ENCODE measurements at places on chromosomes 2 and 18.

GRCh38 chr2:188845692-188846091 is 128.5 kb upstream of the COL3A1 start:
- no peak for DNase-seq

GRCh38 chr2:197179744-197180498 is 130.7 kb downstream of the ANKRD44 start:
- no peak for DNase-seq

- no peak for DNase-seq
These were observed 640 bp downstream of the SLC39A6 start for GRCh38 chr18:36128530-36128870.

GRCh38 chr18:25921677-25922421 is 168.6 kb downstream of the SS18 start:
- DNase-seq = peak; percentile 65

GRCh38 chr18:22267697-22268096 is 98.3 kb downstream of the GATA6 start:
- DNase-seq = no peak

DNA sequence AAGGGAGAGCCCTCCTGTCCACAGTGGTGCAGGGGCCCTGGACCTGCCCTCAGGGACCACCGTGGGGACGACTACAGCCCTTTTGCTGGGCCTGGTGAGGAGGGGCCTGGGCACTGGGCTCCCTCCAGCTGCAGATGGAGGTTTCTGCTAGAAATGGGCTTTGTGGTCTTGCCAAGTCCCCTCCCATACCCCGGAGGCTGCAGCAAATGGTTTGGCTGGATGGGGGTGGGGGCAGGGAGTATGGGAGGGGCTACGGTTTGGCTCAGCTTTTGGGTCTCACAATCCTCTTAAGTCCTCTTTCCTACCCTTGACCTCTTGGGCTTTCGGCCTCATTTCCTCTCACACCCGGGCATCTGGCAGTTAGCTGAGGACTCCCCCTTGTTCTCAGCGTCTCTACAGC is 21.7 kb downstream of the TET3 start:
- no peak for DNase-seq

DNA sequence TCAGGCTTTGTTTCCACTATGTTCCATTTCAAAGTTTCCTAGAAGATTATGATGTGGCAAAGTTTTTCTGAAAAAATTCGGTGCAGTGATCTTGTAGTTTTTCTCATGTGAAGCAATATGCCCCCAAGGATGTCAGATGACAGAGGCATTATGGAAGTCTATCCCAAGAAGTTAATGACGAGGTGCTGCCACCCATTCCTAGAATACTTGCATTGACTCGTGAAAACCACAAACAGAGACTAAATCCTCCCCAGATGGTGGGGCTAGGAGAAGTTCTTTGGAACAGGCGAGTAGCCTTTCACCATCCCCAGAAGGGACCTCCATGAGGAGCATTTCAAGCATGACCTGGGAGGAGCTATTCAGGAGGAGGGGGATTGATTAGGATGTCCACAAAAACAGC is 40.2 kb upstream of the COPS8 start:
- DNase-seq = no peak

- DNase-seq = no peak
These were observed 182.2 kb upstream of the ZFP36L2 start for GRCh38 chr2:43408407-43409160.

DNA sequence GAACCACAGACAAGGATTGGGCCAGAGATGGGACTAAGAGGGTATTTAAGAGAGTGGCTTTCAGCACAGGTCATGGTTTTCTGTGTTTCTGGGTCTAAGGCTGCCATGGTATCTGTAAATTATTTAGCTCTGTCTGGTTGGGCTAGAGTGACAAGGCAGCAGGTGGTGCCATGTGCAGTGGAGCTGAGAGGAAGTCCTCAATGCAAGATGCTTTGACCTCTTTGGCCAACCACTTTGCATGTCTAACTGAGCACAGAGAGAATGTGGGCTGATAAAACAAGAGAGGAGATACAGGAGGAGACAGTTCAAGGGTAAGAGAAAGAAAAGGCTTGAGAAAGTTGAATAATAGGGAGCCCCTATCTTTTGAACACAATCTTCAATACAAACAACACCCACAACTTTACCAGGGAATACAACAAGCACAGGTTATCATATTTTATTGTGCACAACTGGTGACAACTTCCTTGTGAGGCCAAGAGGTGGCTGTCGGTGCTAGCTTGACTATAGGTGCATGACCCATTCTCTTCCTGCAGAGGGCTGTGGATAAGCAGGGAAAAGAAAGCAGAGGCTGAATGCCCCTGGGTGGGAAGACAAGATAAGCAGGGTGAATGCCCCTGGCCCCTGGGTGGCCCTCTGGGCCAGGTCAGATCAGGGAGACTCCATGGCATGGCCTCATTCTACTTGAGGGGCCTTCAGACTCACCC is 12.3 kb downstream of the FLACC1 start:
- no peak for DNase-seq

DNA sequence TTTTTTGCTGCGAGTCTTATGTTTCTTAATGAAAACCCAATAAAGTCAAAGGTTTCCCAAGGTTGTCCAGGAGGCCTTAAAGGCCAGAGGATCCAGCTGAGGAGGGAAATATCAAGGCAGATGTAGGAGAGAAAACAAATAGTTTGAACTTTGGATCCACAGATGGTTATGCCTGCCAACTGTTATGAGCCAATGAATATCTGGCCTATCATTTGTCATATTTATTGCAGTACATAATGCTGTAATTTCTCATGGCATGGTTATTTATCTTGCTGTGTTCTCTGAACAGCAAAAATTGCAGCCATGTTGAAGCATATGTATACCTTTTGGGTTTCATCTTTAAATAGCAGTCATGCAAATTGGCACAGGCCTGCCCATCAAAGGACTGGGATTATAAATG is 38.2 kb upstream of the CAVIN2 start:
- DNase-seq = no peak

- DNase-seq = peak; percentile 93
These were observed 1.4 kb downstream of the TGIF1 start for GRCh38 chr18:3451183-3451988.

DNA sequence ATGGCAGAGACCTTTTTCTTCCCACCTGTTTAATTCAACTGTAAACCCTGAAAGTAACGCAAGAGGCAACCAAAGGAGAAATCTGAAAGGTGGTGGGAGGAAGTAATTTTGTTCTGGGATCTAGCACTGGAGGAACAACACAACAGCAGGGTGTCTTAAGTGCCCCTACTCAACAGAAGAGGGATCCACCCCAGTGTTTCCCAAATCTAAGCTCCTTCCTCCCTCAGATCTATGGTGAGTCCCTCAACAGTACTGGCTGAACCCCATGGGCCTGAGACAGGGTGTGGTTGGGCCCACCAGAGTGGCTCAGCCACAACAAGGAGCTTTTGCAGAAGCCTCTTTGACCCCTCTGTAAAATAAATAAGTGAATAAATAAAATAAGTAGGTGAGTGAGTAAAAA is 790.3 kb downstream of the ERBB4 start:
- no peak for DNase-seq

- DNase-seq = no peak
These were observed 3.4 kb downstream of the GEN1 start for GRCh38 chr2:17757321-17757720.

GRCh38 chr2:36407413-36407812 is 51.8 kb downstream of the CRIM1 start:
- DNase-seq = no peak

DNA sequence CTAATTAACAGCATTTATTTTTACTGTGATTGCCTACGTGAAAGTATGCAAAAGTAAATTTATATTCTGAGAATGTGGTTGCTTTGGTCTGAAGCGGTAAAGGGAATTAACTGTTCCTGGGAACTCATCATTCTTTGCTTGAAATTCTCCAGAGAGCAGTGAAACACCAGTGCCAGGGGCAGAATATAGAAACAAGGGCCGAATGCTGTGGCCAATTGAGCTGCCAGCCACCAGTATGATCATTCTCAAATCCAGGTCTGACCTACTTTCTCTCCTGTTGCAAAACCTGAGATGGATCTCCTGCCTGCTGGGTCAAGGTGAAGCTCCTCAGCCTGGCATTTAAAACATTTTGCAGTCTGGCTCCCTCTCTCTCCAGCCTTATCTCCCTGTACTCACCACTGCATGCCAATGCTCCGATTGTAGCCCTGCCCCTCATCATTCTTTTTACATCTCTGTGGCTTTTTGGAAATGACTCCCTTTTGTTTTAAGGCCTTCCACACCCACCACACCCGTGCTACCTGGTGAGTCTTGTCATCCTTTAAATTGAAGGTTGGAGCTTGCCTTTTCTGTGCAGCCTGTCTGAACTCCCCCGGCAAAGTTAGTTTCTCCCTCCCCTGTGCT is 94.5 kb upstream of the TMEM178A start:
- DNase-seq = no peak

GRCh38 chr2:131145040-131145439 is 39.9 kb downstream of the PLEKHB2 start:
- DNase-seq = no peak

DNA sequence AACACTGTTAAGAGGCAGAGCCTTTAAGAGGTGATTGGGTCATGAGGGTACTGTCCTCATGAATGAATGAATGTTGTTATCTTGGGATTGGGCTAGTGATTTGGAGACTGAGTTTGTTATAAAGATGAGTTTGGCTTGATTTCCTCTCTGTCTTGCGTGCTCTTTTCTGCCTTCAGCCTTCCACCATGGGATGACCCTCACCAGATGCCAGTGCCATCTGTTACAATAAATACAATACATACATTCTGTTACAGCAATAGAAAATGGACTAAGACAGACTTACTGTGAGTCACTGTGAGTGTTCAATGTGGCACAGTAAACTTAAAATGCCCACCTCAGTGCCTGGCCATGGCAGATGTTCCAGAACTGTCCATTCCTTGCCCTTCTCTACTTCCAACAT is 95.0 kb upstream of the ZFP36L2 start:
- no peak for DNase-seq

- peak; percentile 23 for DNase-seq
These were observed 37.7 kb downstream of the BCL11A start for GRCh38 chr2:60515721-60516226.

GRCh38 chr2:174901075-174901474 is 104.1 kb downstream of the CHN1 start:
- peak; percentile 48 for DNase-seq

GRCh38 chr2:23706613-23707078 is 220.3 kb downstream of the ATAD2B start:
- no peak for DNase-seq

- DNase-seq = no peak
These were observed 1.8 kb downstream of the AGAP1 start for GRCh38 chr2:235495373-235496238.

DNA sequence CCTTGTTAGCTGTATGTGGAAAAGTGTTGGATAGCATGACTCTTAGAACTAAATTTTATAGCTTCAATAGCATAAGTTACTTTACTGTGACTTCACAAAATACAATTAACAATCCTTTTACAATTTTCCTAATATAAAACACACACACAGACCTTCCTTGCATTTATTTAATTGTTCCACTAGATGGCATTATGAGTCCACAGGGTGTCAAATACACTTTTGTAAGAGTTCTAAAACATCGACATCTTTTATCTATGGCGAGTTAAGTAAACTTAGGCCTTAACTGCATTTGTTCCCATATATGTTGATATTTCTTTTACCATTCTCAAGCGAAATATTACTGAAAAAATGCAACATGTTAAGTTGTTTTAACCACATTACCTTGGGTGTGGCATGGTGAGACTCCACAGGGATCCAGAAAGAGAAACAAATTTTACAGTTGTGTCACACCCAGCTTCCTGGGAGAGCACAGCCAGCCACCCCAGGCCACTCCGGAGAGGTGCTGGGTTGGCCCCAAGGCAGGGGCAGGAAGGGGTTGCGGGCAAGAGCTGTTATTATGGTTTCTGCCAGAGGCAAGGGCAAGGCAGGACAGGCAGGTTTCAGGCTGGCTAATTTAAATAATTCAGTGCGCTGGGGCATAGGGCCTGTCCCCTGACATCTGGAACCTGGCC is 312.4 kb upstream of the MC4R start:
- DNase-seq = no peak

GRCh38 chr2:221551864-221552263 is 20.2 kb downstream of the EPHA4 start:
- DNase-seq = no peak

DNA sequence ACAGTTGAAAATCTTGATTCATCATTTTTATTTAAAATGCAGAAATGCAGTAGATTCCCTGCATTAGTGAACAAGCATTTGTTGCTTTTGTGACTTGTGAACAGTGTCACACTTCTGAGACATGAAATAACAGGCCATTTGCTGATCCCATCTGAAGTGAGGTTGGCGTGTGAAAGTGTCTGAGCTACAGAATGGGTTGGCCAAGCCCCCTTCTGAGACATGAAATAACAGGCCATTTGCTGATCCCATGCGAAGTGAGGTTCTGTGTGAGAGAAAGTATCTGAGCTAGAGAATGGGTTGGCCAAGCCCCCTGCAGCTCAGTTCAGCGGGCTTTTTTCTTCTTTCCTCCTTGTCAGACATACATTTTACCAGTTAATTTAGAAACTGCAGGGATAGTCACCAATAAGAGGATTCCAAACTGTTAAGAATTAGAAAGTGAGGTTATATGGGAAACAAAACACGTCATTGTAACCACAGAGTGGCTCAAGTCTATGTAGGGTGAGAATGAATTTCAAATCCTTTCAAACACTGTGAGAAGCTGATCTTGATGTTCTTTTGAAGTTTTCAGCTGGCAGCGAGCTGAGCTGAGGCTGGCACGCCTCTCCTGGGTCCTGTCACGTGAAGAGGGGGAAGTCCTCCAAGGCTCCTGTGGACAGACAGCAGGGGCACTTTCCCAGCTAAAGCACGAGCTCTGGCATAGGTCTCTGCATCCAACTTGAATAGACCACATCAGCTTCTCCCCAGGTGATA is 339.2 kb upstream of the SALL3 start:
- peak; percentile 23 for DNase-seq

DNA sequence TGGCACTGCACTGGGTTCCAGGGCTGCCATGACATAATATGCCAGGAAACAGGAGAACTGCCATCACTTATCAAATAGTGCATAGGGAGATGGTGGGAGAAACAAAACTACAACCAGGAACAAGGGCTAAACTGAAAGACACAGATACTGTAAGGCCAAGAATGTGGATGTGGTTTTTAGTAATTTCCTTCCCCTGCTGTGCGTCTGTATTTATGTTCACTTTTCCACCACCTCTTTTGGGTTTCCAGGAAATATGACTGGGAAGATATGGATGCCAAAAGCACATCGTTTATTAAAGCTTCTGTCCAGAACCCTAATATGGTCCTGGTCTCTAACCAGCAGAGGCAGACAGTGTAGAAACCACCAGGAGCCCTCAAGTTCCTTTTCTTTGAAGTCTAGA is 759.7 kb upstream of the FANCL start:
- no peak for DNase-seq

DNA sequence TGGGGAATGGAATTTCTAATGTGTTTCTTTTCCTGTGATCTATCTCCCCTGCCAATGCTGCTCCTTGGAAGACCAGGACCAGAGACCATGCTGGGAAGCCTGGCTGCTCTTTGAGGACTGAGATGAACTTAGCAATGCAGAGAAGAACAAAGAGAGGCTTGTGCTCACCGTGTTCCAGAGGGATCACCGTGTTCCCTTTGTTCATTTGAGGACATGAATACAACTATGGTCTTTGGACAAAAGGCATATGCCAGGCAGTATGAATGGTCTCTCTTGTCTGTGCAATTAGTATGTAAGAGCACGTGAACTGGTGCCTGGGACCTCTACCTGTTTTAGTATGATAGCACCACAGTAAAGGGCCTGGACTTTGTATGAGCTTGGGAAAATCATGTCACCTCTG is 139.9 kb downstream of the TDRD15 start:
- DNase-seq = no peak

GRCh38 chr2:58508006-58508405 is 266.9 kb upstream of the FANCL start:
- DNase-seq = no peak
